AG10803 (cell line): ENCODE measurements at places on chromosomes 5 and 9.

DNA sequence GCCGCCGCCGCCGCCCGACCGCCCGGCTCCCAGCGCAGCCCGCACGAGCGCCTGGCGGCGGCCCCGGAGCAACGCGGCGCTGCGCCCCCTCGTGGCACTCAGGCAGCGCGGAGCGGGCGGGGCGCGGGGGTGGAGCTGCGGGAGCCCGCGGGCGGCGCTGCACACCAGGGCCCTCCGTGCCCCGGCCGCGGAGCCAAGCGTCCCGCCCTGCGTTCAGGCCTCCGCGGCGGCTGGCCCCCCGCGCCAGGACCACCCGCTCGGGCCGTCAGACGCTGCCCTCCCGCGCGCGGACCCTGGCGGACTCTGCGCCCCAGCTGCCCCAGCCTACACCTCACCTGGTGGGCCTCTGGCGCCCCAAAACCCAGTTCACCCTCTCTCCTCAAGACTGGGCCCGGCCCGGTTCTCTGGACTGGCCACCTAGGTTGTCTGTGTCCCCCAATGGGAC, at the start of gene RASGEF1C:
RASGEF1C (minus strand) TSS at position 75 of the 445 bp plus-strand sequence. CDS start 71,159 bp downstream, outside the sequence.
- DNase-seq, result peak; percentile 46

DNA sequence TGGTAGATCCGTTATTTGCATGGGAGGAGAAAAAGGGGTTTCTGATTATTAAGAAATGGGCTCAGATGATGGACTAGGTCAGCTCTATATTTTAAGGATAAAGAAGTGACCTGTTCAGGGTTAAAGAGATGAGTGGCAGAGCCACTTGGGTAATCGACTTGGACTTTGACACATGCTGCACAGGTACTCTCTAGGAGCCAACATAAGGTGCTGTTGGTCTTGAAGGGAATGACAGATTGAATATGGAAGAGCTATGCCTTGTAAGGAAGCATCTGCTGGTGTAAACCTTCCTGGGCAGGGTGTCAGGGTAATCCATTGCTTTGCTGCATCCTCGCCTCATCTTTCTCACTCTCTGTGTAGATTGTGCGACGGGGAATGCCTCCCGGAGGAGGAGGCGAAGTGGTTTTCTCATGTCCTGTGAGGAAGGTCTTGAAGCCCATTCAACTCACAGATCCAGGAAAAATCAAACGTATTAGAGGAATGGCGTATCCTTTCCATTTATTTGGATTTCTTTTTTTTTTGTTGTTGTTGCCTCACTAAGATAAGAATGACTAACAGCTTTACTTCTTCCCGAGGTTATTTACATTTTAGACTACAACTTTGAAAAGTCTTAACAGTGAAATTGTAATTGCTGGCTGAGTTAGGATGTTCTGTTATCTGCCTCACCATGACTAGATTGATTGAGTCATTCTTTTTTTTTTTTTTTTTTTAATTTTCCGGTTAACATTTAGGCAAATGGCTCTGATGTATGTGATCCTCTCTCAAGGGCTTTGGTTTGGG, 41.2 kb downstream of the RCL1 start:
- peak; percentile 20 for DNase-seq

- no peak for DNase-seq
These were observed at the start of gene TRPM3 for GRCh38 chr9:71121275-71122021. TRPM3 (minus strand) TSS chr9:71121621; CDS start chr9:71121354, 267 bp downstream.

- no peak for DNase-seq
These were observed 44.2 kb downstream of the SMC2 start for GRCh38 chr9:104138243-104138868.

DNA sequence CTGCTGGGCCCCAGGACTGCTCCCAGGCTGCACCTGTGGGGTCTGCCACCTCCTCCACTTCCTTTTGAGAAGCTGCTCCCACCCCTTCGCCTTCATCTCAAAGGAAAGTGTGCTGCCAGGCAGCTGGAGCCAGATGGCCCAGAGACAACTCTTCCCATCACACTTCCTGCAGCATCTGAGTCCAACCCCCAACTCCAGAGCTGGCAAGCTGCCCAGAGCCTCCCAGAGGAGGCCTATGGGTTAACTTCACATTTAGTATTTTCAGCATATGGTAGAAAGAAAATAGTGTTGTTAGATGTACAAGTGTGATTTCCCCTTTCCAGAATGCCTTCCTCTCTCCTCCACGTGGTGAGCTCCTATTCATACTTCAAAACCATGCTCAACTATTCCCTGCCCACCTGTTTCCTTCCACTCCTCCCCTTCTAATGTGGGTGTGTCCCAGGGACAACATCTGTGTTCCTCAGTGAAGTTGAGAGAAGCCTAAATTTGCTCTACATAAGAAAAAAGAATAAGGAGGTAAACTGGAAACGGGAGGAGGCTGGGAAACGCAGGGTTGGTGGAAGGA, 38.6 kb upstream of the KCNMB1 start:
- no peak for DNase-seq

GRCh38 chr5:175617447-175617846, 40.4 kb upstream of the HRH2 start:
- DNase-seq, result no peak

- DNase-seq, result no peak
These were observed 1.3 kb downstream of the SEMA6A start for GRCh38 chr5:116573279-116573701.

GRCh38 chr5:19048726-19049125, 939.3 kb downstream of the CDH18 start:
- no peak for DNase-seq

DNA sequence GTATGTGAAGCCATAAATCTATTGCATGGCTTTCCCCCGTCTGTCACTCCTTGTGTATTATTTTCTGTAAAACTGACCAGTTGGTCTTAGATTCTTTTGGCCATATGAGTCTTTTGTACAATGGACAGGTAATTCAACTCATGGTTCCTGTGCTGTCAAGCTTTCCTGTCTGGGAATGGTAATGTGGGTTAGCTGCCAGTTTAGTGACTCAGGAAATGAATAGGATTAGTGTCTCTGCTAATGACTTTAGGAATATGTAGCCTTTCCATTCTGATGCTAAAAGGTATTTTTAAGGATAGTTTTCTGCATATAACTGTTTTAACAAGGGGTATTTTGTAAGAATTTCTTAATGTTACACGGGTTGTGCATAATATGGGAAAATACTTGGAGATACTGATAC, 182.7 kb downstream of the PBX3 start:
- DNase-seq, result no peak

- DNase-seq, result no peak
These were observed 16.8 kb downstream of the SKP2 start for GRCh38 chr5:36168737-36169136.

GRCh38 chr5:55031492-55031891, 7.4 kb downstream of the GZMK start:
- no peak for DNase-seq

DNA sequence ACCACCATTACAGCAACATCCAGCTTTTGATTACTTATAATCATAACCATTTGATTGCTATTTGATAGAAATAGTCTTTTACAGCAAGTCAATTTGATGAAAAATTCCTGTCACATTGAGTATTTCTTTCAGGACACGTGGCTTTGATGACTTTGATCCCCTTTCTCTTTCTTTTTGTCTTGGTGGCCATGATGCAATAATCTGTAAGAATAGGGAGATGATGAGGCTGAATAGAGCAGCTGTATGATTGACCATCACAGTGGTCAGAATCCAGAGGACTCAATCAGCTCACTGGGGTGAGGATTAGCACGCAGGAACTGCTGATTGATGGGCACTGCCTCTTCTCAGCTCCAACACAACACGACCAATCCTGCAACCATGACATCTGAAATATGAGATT, 262.7 kb downstream of the PARP8 start:
- no peak for DNase-seq

DNA sequence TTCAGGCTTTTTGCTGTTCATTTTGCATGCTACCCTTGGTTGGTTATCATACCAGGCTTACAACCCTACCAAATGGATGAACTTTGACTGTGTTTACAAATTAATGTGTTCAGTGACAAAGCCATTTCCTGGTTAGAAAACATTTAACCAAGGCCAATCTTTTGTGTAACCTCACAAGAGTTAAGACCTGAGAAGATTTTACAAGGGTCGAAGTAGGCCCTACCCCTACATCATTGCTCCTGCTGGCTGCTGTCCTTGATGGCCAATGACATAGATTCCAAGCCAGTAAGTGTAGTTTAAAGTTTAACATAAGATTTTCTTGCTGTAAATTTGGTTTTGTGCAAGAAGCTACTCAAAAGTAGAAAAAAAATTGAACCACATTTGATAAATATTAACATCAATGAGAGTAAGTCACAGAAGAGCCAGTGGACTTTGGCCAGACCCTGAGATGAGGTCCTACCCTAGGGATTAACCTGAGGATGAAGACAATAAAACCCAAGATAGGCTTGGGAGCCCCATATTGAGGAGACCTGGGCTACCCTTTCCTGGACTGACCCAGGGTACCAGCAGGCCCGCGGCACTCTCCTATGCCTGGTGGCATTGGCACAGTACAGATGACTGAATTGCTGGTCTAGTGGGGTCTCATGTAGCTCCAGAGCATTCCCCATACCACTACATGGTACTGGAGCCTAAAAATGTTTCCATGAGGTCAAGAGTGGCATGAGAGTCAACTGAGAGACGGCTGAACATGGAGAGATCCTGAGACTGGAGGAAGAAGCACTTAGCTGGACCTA, 8.3 kb downstream of the C1QTNF3 start:
- DNase-seq, result no peak

GRCh38 chr5:172288465-172288864, 4.9 kb upstream of the UBTD2 start:
- DNase-seq, result peak; percentile 80

GRCh38 chr9:97470076-97470475, 31.4 kb upstream of the TMOD1 start:
- no peak for DNase-seq
